ENCODE measurements at places on chromosomes 5 and 9. TPM values are rescaled to one million over a fixed set of nuclear protein-coding genes. Genes with fewer than 3 reads are reported as not detected.

- DNase-seq: no peak
Measured at GRCh38 chr9:16767366-16767765, 103.1 kb downstream of the BNC2 start.

DNA sequence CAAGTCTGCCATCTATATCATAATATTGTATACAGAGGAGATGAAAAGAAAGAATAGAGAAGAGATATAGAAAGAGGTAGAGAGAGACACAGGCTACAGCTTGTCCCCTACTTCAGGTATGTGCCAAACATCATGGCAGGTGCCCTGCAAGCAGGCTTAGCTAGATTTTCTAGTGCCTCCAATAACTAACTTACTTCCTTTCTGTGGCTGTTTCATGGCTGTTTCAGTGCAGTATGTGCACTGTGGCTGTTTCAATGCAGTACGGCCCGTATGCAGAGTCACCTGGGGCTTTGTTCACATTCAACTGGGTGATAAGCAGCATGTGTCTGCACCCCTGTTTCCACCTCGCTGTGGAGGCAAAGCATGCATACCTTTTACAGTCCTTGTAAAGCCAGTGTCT lies 327.2 kb downstream of the NTRK2 start:
- no peak for DNase-seq

DNA sequence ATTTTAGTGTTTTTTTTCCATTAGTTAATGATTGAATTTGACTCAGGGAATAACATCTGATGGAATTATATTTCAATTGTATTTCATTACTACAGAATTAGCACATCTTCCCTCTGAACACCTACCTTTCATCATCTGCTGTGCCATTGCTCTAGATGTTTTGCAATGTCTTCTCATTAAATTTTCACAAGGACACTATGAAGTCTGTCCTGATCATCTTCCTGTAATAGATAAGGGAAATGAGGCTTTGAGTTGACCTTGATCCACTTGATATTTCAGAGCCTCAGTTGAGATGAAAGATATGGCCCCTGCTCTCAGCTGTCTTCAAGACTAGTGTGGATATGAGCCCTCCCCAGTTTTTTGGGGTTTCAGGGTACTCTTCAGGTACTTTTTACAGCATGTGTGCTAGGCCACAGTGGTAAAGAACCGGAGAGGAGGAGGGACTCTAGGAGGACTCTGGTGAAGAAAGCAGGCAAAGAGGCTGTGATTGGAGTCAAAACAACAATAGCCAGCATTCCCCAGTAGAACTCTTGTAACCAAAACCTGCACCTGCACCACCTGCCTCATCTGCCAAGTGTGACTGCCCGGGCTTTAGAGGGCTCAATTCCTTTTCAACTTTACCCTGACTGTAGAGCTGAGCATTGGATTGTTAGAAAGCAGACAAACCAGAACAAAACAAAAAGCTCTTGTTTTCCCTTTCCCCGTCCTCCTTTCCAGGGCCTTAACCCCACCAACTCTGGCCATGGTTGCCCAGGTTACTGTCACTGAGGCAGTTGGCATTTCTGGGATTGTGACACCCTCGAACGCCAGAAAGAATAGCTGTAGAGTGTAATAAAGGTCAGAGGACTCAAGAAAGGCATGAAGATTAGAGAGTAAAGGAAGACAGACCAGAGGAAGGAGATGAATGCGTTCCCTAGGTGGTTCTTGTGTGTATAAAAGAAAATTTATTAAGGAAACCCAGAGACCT lies 56.3 kb downstream of the ERAP1 start:
- no peak for DNase-seq

Gene AGXT2
- not detected for total RNA-seq

- DNase-seq: no peak
Measured at GRCh38 chr5:14674983-14675854, 10.7 kb downstream of the OTULIN start.

Gene SLC24A2
- total RNA-seq: not detected

DNA sequence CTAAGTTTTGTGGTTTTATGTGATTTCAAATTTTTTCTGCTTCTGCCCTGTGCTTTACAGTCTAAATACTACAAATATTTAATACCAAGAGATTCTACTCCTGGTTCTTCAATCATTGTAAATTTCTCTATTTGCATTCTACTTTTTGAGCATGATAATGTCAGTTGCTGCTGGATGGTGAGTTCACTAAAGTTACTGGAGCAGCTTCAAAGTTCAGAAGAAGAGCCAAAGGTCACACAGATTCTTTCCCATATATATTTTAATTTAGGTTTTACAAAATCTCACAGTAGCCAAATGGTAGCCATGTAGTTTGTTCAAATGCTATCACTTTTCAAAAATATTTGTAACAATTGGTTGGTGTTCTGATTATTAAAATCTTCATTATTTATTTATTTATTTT lies 378.7 kb downstream of the TMEM232 start:
- no peak for DNase-seq

DNA sequence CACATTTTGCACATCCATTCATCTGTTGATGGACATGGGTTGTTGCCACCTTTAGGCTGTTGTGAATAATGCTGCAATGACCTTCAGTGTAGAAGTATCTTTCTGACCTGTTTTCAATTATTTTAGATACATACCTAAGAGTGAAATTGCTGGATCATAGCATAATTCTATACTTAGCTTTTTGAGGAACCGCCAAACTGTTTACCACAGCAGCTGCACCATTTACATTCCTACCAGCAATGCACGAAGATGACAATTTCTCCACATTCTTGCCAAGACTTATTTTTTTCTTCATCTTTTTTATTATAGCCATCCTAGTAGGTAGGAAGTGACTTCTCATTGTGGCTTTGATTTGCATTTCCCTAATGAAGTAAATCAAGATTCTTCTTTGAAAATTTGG lies 36.5 kb upstream of the ASTN2 start:
- no peak for DNase-seq

- no peak for DNase-seq
Measured at GRCh38 chr9:77839459-77840140, 191.5 kb upstream of the GNA14 start.

GRCh38 chr5:157076558-157076957 lies 17.6 kb upstream of the HAVCR1 start:
- no peak for DNase-seq

GRCh38 chr5:80631278-80632259 lies 22.9 kb upstream of the MSH3 start:
- DNase-seq: no peak

Gene FCN2
- not detected for total RNA-seq

Gene ADAMTSL1
- total RNA-seq: 0.40 TPM

Gene LIX1
- not detected for total RNA-seq

GRCh38 chr5:33309536-33310345 lies 131.0 kb upstream of the TARS1 start:
- no peak for DNase-seq
